Keratinocyte (primary cell): ENCODE measurements at places on chromosomes 6 and 20.

DNA sequence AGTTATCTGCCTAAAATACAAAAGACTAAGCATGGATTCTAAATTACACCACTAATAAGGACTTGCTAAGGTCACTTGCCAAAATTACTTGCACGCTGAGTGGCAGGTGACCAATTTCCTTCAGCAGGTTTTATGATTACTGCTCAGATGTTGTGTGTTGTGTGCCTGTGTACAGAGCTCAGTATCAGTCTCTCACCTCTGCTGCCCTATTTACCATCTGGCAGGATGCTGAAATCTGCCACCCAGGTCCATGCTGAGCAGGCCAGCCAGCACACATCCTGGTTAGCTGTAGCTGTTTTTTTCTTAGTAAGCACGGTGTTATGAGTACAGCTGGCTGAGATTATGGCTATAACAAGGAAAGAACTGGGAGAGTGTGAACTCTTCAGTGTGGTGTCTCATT is 34.0 kb downstream of the ELOVL4 start:
- no peak for DNase-seq

DNA sequence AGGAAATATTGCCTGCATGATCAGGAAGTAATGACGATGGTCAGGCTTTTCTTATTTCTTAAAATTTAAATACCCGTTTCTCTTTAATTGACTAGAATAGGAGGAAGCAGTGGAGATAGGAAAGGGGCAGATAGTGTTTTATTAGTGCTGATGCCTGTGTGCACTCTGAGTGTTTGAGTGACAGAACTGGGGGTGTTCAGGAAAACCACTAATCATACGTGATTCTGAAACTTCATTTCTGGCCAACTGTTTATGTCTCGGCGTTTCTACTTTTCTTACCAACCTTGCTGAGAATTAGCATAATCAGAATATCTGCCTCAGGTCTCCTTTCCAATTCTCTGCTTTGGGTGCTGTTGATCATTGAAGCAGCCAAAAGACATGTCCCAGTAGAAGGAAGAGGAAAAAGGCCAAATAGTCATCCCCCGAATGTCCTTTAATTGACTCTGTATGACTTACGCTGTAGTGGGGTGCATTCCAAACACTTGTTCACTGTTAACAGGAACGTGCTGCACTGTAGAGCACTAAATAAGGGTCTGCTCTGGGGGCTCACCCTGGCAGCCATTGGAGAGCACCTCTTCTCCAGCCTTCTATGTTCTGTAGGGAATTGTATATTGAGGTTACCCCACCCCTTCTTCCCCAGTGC is 152.9 kb downstream of the JARID2 start:
- DNase-seq: no peak

GRCh38 chr6:158789115-158789917 is 29.9 kb downstream of the EZR start:
- DNase-seq: no peak

- no peak for DNase-seq
Observed at GRCh38 chr6:72822023-72822422, 200.2 kb downstream of the KCNQ5 start.
